A549 treated with Mapracorat at 1 μM for 4 hours (cell line): ENCODE measurements at places on chromosomes 1 and 21. TPM values are rescaled to one million over a fixed set of nuclear protein-coding genes. Genes with fewer than 3 reads are reported as not detected.

C4BPA gene
- total RNA-seq: 0.45 to 0.89 TPM (median 0.66 TPM) in 5 replicates

C21orf58 gene
- total RNA-seq: 2.6 to 5.7 TPM (median 4.7 TPM) in 5 replicates

OLIG2 gene
- total RNA-seq: not detected in 5 replicates

TNFRSF4 gene
- total RNA-seq: 0.11 to 0.19 TPM (median 0.14 TPM) in 3 of 5 replicates, not detected in the others

DDR2 gene
- total RNA-seq: 0.21 to 0.57 TPM (median 0.41 TPM) in 5 replicates

NEK2 gene
- 34.9 to 45.6 TPM (median 44.5 TPM) in 5 replicates for total RNA-seq

CYP4A11 gene
- not detected in 5 replicates for total RNA-seq

KRTAP25-1 gene
- not detected in 5 replicates for total RNA-seq

C1orf185 gene
- total RNA-seq: not detected in 5 replicates

C1orf226 gene
- total RNA-seq: 0.77 to 1.2 TPM (median 0.93 TPM) in 5 replicates

GRIK1 gene
- not detected in 5 replicates for total RNA-seq

FAAH gene
- total RNA-seq: 0.45 to 1.00 TPM (median 0.81 TPM) in 5 replicates

CNKSR1 gene
- total RNA-seq: 0.15 to 0.58 TPM (median 0.32 TPM) in 4 of 5 replicates, not detected in the other

FTCD gene
- not detected in 5 replicates for total RNA-seq

FAM131C gene
- total RNA-seq: 13.7 to 19.5 TPM (median 18.8 TPM) in 5 replicates

ENAH gene
- total RNA-seq: 66.8 to 81.4 TPM (median 79.3 TPM) in 5 replicates

MTARC1 gene
- total RNA-seq: 8.0 to 9.4 TPM (median 9.0 TPM) in 5 replicates

AMY1B gene
- total RNA-seq: not detected in 5 replicates

ANGEL2 gene
- total RNA-seq: 14.5 to 18.5 TPM (median 16.3 TPM) in 5 replicates

CACNA1S gene
- total RNA-seq: not detected in 5 replicates

MIXL1 gene
- 0.23 TPM in 1 of 5 replicates, not detected in the others for total RNA-seq

UBXN10 gene
- total RNA-seq: not detected in 5 replicates

OR2L5 gene
- not detected in 5 replicates for total RNA-seq

MIS18A gene
- 12.7 to 15.8 TPM (median 14.7 TPM) in 5 replicates for total RNA-seq

MROH9 gene
- not detected in 5 replicates for total RNA-seq

RIPK4 gene
- total RNA-seq: 14.7 to 21.0 TPM (median 17.9 TPM) in 5 replicates

ADGRL4 gene
- not detected in 5 replicates for total RNA-seq

EBNA1BP2 gene
- total RNA-seq: 178 to 195 TPM (median 180 TPM) in 5 replicates

KCND3 gene
- total RNA-seq: 0.01 to 0.02 TPM in 2 of 5 replicates, not detected in the others

RNF186 gene
- not detected in 5 replicates for total RNA-seq

MCOLN3 gene
- 3.6 to 4.3 TPM (median 4.0 TPM) in 5 replicates for total RNA-seq

TIMM17A gene
- 90.0 to 141 TPM (median 97.7 TPM) in 5 replicates for total RNA-seq

ACTL8 gene
- total RNA-seq: 1.0 to 2.2 TPM (median 1.9 TPM) in 5 replicates

ATP1A4 gene
- total RNA-seq: not detected in 5 replicates

NUDT4B gene
- total RNA-seq: 0.95 to 1.6 TPM (median 1.3 TPM) in 5 replicates

TATDN3 gene
- total RNA-seq: 10.6 to 15.4 TPM (median 12.9 TPM) in 5 replicates

C1orf87 gene
- total RNA-seq: not detected in 5 replicates

PROK1 gene
- total RNA-seq: not detected in 5 replicates

PARS2 gene
- total RNA-seq: 4.0 to 5.2 TPM (median 4.8 TPM) in 5 replicates

FLG gene
- 0.01 TPM in 1 of 5 replicates, not detected in the others for total RNA-seq

WDR26 gene
- total RNA-seq: 30.4 to 36.7 TPM (median 36.5 TPM) in 5 replicates

CD1B gene
- not detected in 5 replicates for total RNA-seq

DNAJC6 gene
- total RNA-seq: 5.6 to 8.7 TPM (median 6.6 TPM) in 5 replicates

ELAPOR1 gene
- total RNA-seq: 0.34 to 0.63 TPM (median 0.55 TPM) in 5 replicates

PALMD gene
- 0.22 to 0.52 TPM (median 0.37 TPM) in 5 replicates for total RNA-seq

CHI3L1 gene
- total RNA-seq: not detected in 5 replicates

AKR7A2 gene
- 36.8 to 54.8 TPM (median 51.6 TPM) in 5 replicates for total RNA-seq

CTPS1 gene
- total RNA-seq: 86.4 to 112 TPM (median 90.7 TPM) in 5 replicates

PERM1 gene
- 0.10 to 0.30 TPM (median 0.14 TPM) in 4 of 5 replicates, not detected in the other for total RNA-seq

GUCA2B gene
- total RNA-seq: 0.46 TPM in 1 of 5 replicates, not detected in the others

GOLT1A gene
- total RNA-seq: 3.6 to 6.7 TPM (median 4.4 TPM) in 5 replicates
